ENCODE measurements at places on chromosomes 4 and X.

GRCh38 chr4:41133454-41134018, 80.8 kb downstream of the APBB2 start:
- DNase-seq = no peak
- H3K27me3 ChIP-seq = no peaks in the 10 kb centered on the region
- H3K36me3 ChIP-seq = no peaks in the 10 kb centered on the region
- H3K27ac ChIP-seq = peak overlapping the region; percentile 13

DNA sequence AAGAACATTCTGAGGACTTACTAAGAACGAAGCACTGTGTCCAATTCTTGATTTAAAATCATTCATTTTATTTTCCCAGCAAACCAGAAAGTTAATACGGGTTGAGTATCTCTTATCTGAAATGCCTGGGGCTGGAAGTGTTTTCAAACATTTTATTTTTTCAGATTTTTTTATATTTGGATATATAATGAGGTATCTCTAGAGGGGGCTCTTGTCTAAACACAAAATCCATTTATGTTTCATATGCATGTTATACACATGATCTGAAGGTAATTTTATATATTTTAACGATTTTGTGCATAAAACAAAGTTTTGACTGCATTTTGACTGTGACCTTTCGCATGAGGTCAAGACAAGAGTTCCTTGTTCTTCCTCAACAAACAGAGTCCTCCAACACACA, 320.9 kb downstream of the ASMT start:
- no peaks in the 10 kb centered on the region for H3K27me3 ChIP-seq
- no peak for DNase-seq
- no peaks in the 10 kb centered on the region for H3K36me3 ChIP-seq
- no peak overlapping the region for H3K4me3 ChIP-seq
- H3K4me1 ChIP-seq = no peaks in the 10 kb centered on the region

- H3K4me3 ChIP-seq = no peak overlapping the region
- no peaks in the 10 kb centered on the region for H3K36me3 ChIP-seq
- H3K27ac ChIP-seq = no peak overlapping the region
- no peaks in the 10 kb centered on the region for H3K4me1 ChIP-seq
- H3K27me3 ChIP-seq = no peaks in the 10 kb centered on the region
Observed at GRCh38 chr4:122992057-122992456, 69.7 kb upstream of the NUDT6 start.

DNA sequence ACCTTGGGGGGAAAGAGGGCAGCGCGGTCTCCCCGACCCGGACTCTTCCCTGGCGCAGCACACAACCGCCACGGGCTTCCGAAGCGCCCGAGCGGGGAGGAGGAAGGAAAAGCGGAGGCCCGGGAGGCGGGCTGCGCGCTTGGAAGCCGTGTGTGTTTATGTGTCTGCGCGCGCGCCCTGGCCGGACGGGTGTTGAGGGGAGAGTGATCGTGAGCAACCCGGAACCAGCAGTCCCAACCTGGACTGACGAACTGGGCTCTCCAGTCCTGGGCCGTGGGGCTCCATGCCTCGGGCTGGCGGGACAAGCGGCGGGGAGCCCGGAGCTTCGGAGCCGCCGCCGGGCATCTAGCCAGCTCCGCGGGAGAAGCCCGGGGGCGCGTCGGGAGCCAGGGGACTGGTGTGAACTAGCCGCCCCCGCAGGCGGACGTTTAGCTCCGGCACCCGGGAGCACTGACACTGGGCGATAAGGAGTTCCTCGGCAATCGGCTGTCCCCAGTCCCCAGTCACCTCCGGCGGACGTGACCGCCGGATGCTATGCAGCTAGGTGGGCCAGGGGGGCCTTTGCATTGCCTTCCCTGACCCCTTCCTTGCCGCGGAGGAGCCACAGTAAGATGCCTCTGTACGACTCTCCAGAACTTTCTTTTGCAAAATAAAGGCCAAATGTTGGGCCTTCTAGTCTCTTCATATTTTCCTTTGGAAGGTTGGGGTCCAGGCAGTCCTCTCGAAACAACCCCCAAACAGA, 74.8 kb upstream of the BCOR start:
- H3K4me3 ChIP-seq = peak overlapping the region; percentile 51
- H3K27ac ChIP-seq = peak overlapping the region; percentile 94
- no peaks in the 10 kb centered on the region for H3K36me3 ChIP-seq

- H3K27ac ChIP-seq = no peak overlapping the region
- H3K36me3 ChIP-seq = no peaks in the 10 kb centered on the region
- no peaks in the 10 kb centered on the region for H3K27me3 ChIP-seq
- H3K4me1 ChIP-seq = no peaks in the 10 kb centered on the region
- no peak for DNase-seq
- no peak overlapping the region for H3K4me3 ChIP-seq
Observed at GRCh38 chrX:24577091-24577490, 70.1 kb downstream of the PCYT1B start.

- no peaks in the 10 kb centered on the region for H3K27me3 ChIP-seq
- DNase-seq = peak; percentile 77
- H3K4me3 ChIP-seq = no peak overlapping the region
Observed at GRCh38 chrX:119734897-119735339, 23.5 kb upstream of the SOWAHD start.

- no peaks in the 10 kb centered on the region for H3K27me3 ChIP-seq
- DNase-seq = no peak
- no peak overlapping the region for H3K27ac ChIP-seq
- no peaks in the 10 kb centered on the region for H3K4me1 ChIP-seq
Observed at GRCh38 chrX:115226929-115227328, 7.0 kb downstream of the LRCH2 start.

DNA sequence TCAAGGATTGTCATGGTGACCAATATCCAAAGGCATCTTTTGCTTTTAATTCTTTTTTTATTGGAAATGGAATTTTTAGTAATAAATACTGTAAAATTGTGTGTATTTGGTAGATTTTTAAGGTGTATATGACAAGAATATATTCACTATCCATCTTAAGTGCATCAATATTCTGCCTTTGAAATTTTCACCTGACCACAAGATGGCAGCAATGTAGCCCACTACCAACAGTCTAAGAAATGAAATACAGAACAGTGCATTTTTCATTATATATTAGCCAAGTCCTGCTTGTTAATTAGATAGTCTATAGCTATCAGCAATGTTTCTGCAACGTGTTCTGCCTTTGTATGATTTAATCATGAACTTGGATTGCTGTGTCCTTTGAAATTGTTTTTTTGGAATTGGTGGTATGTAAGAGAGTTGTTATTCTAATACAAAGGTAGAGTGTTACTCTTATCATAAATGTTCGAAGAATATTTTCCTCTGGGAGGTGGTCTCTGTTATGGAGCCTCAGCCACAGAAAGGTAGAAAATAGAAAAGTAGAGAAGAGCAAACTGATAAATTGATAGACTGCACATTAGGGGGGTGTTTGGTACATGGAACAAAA, 38.2 kb downstream of the HPGDS start:
- no peaks in the 10 kb centered on the region for H3K4me1 ChIP-seq
- H3K27me3 ChIP-seq = no peaks in the 10 kb centered on the region
- DNase-seq = no peak
- H3K4me3 ChIP-seq = no peak overlapping the region

DNA sequence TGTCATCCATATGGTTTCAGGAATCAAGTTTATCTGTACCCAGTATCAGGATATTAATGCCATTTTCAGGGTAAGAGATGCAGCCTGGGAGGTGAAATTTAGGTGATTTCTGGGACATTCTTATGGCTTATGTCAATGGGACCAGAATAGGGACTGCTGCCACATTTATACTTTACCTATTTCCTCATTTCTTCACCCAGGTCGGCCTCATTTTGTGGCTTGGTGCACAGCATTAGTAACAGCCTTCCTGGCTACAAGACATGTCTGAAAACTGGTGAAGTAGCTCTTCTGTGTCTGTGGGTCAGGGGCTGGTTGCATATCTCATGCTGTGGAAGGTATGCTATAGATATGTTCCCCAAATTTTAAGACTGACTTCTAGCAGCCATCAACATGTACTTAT, 284.8 kb downstream of the AFF2 start:
- H3K27me3 ChIP-seq = no peaks in the 10 kb centered on the region
- no peak overlapping the region for H3K4me3 ChIP-seq
- H3K4me1 ChIP-seq = no peaks in the 10 kb centered on the region
- DNase-seq = no peak

- DNase-seq = no peak
- H3K27me3 ChIP-seq = no peaks in the 10 kb centered on the region
- H3K4me1 ChIP-seq = no peaks in the 10 kb centered on the region
Observed at GRCh38 chr4:102335616-102336015, 9.7 kb downstream of the SLC39A8 start.

DNA sequence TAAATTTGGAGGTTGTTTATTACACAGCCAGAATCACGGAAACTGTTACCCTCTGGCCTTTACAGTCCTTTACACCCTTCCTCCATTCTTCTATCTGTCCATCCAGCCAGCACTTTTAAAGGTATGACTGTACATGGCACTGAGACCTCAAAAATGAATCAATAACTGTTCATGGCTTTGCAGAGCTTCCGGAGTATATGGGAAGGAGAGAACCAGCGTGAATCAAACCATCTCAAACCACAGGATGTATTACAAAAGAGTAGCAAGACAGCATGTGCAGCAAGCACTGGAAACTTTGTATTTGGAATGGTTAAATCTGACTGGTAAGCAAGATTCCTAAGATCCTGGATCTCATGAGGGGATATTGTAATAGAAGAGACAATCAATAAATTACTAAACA, 228.5 kb upstream of the CASK start:
- no peaks in the 10 kb centered on the region for H3K36me3 ChIP-seq
- H3K27me3 ChIP-seq = no peaks in the 10 kb centered on the region
- H3K4me3 ChIP-seq = no peak overlapping the region
- DNase-seq = no peak
- no peaks in the 10 kb centered on the region for H3K4me1 ChIP-seq

GRCh38 chr4:88275949-88276515, 8.3 kb downstream of the PPM1K start:
- H3K27me3 ChIP-seq = no peaks in the 10 kb centered on the region
- DNase-seq = no peak
- no peaks in the 10 kb centered on the region for H3K4me1 ChIP-seq
- H3K4me3 ChIP-seq = no peak overlapping the region

DNA sequence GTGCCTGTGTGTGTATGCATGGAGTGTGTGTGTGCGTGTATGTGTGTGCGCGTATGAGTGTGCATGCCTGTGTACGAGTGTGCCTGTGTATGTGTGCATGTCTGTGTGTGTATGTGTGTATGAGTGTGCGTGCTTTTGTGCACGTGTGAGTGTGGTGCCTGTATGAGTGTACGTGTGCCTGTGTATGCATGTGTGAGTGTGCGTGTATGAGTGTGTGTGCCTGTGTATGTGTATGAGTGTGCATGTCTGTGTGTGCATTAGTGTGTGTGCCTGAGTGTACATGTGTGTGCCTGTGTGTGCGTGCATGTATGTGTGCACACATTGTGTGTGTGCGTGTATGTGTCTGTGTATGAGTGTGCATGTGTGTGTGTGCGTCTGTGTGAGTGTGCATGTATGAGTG, 5.7 kb downstream of the DOK7 start:
- no peaks in the 10 kb centered on the region for H3K36me3 ChIP-seq
- H3K4me3 ChIP-seq = no peak overlapping the region
- peaks cover 15% of the 10 kb centered on the region for H3K4me1 ChIP-seq
- H3K27ac ChIP-seq = no peak overlapping the region

- H3K36me3 ChIP-seq = no peaks in the 10 kb centered on the region
- peaks cover 33% of the 10 kb centered on the region for H3K27me3 ChIP-seq
- H3K4me3 ChIP-seq = no peak overlapping the region
- peaks cover 14% of the 10 kb centered on the region for H3K4me1 ChIP-seq
Observed at GRCh38 chr4:1398681-1399507, 7.3 kb downstream of the NKX1-1 start.
